ENCODE measurements at places on chromosomes 3 and 15. TPM values are rescaled to one million over a fixed set of nuclear protein-coding genes. Genes with fewer than 3 reads are reported as not detected.

DCBLD2 gene
- 532 TPM for total RNA-seq

LEO1 gene
- total RNA-seq = 27.8 TPM

DNA sequence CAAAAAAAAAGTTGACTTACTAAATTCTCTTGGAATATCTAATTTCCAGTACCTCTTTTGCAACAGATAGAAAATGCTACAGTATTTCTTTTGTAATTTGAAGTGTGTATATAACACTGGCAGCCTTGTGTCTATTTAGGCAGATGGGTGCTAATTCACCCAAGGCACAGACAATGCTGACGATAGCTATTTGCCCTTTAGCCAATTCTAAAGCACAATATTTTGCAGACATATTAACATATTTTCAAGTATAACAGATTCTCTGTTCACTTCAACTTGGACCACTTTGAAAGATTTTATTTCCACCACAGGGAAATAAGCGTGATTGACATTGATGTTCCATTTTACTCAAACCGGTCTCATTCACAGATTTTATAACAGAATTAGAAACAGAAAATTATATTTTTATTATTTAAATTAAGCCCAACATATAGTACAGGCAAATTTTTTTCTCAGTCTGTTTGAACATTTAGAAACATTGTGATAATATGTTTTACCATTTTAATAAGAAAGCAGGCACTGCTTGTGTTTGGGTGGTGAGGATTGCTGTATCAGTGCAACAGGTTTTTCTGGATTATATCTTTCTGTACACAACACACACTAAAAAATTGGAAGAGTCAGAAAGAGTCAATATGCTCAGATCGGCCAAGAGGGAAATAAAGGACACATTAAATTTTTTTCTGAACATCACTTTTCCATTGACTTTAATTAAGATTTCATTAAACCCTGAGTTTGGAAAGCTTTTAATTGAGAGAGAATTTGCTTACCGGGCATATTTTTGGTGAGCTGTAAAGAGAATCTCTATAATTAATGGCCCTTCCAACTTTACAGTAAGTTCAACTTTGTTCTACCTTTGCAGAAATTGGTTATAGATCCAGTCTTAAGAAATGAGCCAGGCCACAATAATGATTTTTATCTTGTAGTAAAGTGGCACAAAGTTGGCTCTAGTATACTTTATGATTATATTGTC, 327.3 kb upstream of the NR2F2 start:
- H3K36me3 ChIP-seq = no peaks in the 10 kb centered on the region
- no peak for DNase-seq
- H3K27me3 ChIP-seq = no peaks in the 10 kb centered on the region
- no peak overlapping the region for H3K4me3 ChIP-seq
- H3K4me1 ChIP-seq = no peaks in the 10 kb centered on the region

DNA sequence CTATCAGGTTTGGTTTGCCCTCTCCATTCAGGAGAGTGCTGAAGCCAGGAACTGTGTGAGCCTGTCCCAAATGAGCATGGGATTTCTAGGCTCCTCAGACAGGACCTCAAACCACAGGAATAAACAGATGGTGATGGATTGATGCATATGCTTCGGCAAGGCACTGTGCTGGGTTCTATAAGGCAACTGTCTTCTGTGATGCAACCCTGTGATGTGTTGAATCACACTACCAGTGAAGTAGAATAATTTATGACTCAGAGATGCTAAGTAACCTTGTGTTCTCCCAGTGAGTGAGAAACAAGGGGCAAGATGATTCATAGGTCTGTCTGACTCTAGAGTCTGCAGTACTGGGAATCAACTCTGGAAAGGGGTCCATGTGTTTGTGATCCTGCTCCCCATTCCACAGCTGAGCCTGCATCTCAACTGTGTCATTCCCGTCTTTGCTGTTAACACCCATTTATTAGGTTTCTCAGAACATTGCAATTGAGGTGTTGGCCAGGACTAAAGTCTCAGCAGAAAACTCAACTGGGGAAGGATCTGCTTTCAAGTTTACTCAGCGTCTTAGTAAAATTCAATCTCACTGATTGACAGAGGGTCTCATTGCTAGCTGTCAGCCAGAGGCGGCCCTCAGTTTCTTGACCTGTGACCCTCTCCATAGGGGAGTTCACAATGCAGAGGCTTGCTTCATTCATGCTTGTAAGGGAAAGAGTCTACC, 510.1 kb upstream of the CFAP20DC start:
- peaks cover 3% of the 10 kb centered on the region for H3K27me3 ChIP-seq
- no peaks in the 10 kb centered on the region for H3K36me3 ChIP-seq

- no peak for DNase-seq
- no peaks in the 10 kb centered on the region for H3K4me1 ChIP-seq
- H3K4me3 ChIP-seq = no peak overlapping the region
- H3K27ac ChIP-seq = no peak overlapping the region
- H3K36me3 ChIP-seq = no peaks in the 10 kb centered on the region
Observed at GRCh38 chr3:121619691-121620090, 26.5 kb downstream of the FBXO40 start.

DNA sequence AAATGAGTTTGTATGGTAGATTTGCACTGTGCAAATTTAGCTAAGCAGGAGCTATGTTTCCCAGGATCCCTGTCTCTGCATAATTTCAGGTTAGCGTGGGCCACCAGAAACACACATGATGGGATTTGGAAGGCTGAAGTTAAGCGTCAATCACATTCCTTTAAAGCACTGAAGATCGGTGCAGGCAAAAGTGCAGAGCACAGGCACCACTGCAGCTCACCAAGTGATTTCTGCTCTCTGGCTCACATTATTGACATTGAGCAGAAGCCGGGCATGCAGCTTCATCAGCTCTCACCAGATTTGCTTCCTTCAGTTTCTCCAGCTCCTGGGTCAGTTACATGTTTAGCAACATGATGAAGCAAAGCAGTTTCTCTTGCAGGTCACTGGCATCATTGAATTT, 256.4 kb upstream of the TGFBR2 start:
- no peaks in the 10 kb centered on the region for H3K27me3 ChIP-seq
- peaks cover 22% of the 10 kb centered on the region for H3K4me1 ChIP-seq
- H3K27ac ChIP-seq = no peak overlapping the region
- H3K4me3 ChIP-seq = no peak overlapping the region
- no peak for DNase-seq
